ENCODE measurements at places on chromosomes 12 and 14. TPM values are rescaled to one million over a fixed set of nuclear protein-coding genes. Genes with fewer than 3 reads are reported as not detected.
A peak's percentile ranks its signal among the peaks of the same experiment; 100 is the strongest.

- H3K27ac ChIP-seq, result peak overlapping the region; percentile 69
- peaks cover 20% of the 10 kb centered on the region for H3K36me3 ChIP-seq
- no peaks in the 10 kb centered on the region for H3K27me3 ChIP-seq
- H3K4me3 ChIP-seq, result peak overlapping the region; percentile 79
- peaks cover 26% of the 10 kb centered on the region for H3K4me1 ChIP-seq
- DNase-seq, result peak; percentile 92
Observed at GRCh38 chr14:52949711-52950409, 990 bp downstream of the FERMT2 start.

DNA sequence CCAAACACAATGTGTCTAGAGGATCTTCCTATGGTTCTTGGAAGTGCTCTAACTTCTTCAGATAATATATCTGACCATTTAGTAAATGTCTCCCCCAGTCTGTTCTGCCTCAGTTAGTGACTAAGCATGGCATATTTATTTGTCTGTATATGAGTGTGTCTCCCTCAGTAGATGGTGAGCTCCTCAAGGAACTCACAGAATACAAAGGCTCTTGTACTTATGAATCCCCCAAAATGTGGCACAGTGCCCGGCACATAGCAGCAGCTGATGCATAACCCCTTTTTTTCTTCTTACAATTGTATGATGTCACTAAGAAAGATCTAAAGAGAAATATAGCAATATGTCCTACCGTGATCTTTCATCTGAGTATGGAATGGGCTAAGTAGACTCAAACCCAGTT, 264.7 kb upstream of the PRICKLE1 start:
- DNase-seq, result no peak
- H3K27me3 ChIP-seq, result no peaks in the 10 kb centered on the region
- no peaks in the 10 kb centered on the region for H3K36me3 ChIP-seq
- no peak overlapping the region for H3K27ac ChIP-seq
- H3K4me3 ChIP-seq, result no peak overlapping the region

GRCh38 chr14:92590176-92590575, 76.6 kb downstream of the RIN3 start:
- no peaks in the 10 kb centered on the region for H3K36me3 ChIP-seq
- H3K4me3 ChIP-seq, result no peak overlapping the region
- H3K27ac ChIP-seq, result no peak overlapping the region
- peaks cover 19% of the 10 kb centered on the region for H3K4me1 ChIP-seq
- no peaks in the 10 kb centered on the region for H3K27me3 ChIP-seq

DNA sequence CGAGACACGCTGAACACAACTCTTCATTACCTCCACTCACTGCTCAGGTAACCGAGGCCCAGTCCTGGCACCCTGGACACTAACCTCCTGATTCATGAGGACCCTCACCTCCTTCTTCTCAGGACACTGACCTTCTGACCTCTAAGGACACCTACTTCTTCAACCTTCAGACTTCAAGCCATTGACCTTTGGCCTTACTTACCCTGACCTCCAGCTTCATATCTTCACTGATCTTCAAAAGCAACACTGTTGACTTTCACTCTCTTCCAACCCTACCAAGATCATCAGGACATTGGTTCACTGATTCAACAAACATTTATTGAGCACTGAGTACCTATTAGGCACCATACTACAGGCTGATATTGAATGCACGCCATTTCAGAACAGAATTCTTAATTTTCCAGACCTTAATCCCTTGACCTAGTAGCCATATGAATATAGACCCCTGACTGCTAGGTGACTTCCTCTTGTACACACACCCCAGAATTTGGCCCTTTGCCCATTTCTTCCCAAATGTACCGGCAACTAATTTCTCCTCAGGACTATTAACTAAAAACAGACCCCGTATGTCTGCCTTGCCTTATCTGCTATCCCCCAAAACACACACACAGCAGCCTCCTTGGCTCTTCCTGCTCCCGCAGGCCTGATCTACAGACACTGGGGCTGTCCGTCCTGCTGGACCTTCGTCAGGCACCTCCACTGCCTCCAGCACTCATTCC, 5.8 kb downstream of the ARHGEF40 start:
- H3K4me1 ChIP-seq, result peaks cover 20% of the 10 kb centered on the region
- H3K36me3 ChIP-seq, result peaks cover 73% of the 10 kb centered on the region
- H3K27me3 ChIP-seq, result no peaks in the 10 kb centered on the region
- no peak overlapping the region for H3K4me3 ChIP-seq

DNA sequence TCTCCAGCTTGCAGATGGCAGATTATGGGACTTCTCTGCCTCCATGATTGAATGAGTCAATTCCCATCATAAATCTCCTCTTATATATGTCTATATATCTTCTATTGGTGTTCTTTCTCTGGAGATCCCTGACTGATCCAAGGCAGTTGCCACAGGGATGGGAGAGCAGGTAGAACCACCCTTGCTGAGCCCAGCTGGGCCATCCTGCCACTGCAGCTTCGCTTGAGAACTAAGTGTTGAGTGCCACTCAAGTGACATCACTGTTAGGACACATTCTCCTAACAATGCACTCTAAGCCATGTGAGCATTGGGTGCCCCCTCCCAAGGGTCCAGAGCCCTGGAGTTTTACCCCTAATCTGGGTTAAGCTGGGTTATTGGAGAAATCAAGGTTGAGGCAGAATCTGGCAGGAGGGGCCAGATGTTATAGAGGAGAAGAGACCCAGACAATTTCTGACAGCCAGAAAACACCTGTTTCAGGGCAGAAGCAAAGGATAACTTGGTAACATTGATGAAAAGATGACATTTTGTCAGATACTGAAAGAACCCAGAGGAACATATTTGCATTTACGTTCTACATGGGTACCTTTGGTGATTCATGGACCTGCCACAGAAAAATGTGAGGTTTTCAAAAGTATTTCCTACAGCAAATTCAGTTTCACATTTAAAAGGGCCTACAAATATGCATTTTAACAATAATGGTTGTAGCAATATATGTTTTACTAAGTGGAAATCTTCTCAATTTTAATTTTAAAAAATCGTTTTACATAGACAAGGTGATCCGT, 57.2 kb upstream of the MAX start:
- no peak overlapping the region for H3K4me3 ChIP-seq
- no peak for DNase-seq
- H3K27ac ChIP-seq, result no peak overlapping the region
- H3K36me3 ChIP-seq, result no peaks in the 10 kb centered on the region
- peaks cover 13% of the 10 kb centered on the region for H3K4me1 ChIP-seq

GRCh38 chr14:82159624-82160023, 626.0 kb upstream of the SEL1L start:
- DNase-seq, result no peak
- no peaks in the 10 kb centered on the region for H3K36me3 ChIP-seq
- no peak overlapping the region for H3K27ac ChIP-seq
- no peaks in the 10 kb centered on the region for H3K4me1 ChIP-seq
- no peaks in the 10 kb centered on the region for H3K27me3 ChIP-seq

GRCh38 chr12:110637869-110638441, 24.0 kb downstream of the TCTN1 start:
- no peak overlapping the region for H3K27ac ChIP-seq
- no peaks in the 10 kb centered on the region for H3K36me3 ChIP-seq
- H3K4me1 ChIP-seq, result peaks cover 19% of the 10 kb centered on the region

GRCh38 chr14:34853041-34853440, 22.1 kb downstream of the BAZ1A start:
- peaks cover 5% of the 10 kb centered on the region for H3K36me3 ChIP-seq
- DNase-seq, result no peak
- H3K27ac ChIP-seq, result no peak overlapping the region
- H3K4me1 ChIP-seq, result peaks cover 8% of the 10 kb centered on the region

DNA sequence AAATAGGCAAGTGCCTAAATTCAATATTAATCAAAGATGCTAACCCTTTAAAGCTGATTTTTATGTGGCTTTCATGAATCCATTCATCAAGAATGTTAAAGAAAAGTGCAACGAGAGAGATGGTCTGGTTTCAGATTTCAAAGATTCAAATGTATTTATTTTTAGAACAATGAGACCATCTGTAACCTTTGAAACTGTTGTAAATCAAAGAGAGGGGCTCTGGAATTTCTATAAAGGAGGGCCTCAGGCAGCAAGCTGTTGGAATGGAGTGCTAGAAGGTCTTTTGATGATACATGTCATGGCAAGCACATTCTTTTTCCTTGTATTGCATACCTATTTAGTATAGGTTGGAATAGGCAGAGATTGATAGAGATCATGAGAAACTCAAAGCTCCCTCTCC, 433.0 kb downstream of the LRIG3 start:
- no peak for DNase-seq
- peaks cover 43% of the 10 kb centered on the region for H3K4me1 ChIP-seq
- no peaks in the 10 kb centered on the region for H3K27me3 ChIP-seq
- H3K27ac ChIP-seq, result peak overlapping the region; percentile 88
- no peak overlapping the region for H3K4me3 ChIP-seq

GRCh38 chr12:105931762-105932570, 206.8 kb downstream of the NUAK1 start:
- no peaks in the 10 kb centered on the region for H3K36me3 ChIP-seq
- H3K4me3 ChIP-seq, result no peak overlapping the region
- H3K27me3 ChIP-seq, result no peaks in the 10 kb centered on the region

DNA sequence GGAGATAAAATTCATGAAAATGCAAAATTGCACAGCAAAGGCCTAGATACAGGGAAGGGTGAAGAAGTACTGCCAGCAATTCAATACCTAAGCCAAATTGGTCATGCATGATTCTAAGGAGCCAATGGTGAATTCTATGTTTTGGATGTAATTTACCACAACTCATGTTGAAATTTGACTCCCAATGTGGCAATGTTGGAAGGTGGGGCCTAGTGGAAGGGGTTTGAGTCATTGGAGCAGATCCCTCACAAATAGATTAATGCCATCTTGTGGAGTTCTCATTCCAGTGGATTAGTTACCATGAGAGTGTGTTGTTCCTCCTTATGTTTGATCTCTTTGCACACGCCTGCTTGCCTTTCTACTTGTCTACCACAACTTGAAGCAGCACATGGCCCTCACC, 194.0 kb upstream of the ALG10 start:
- no peak for DNase-seq
- no peak overlapping the region for H3K4me3 ChIP-seq
- no peak overlapping the region for H3K27ac ChIP-seq
- no peaks in the 10 kb centered on the region for H3K4me1 ChIP-seq

DNA sequence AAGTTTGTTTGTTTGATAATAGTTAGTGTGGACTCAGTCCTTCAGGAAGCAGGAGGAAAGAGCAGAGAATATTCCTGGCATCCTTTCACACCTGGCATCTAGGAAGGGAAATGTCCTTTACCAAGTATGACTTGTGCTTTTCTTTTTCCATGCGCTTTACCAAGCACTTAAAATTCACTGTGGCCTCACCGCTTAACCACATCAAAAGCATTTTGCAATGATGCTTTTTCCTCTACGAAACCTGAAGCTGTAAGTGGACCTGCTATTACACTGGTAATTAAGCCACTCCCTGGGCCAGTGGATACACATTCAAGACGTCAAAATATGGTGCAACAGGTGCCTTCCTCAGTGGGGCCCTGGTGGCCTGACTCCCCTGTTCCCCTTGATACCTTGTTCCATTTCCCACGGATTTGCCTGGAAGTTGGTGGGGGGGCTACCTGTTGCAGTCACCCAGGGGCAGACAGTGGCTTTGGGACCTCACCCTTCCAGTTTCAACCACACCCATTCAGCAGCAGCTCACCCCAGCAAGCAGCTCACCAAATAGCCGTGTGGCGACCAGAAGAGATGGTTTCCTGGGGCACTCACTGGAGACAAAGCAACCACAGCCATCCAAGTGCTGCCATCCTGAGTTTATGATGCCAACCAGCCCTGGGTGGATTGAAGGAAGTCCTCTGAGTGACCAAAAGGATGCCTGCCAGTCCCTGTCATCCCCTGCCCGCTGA, 14.2 kb upstream of the FZD10 start:
- H3K36me3 ChIP-seq, result no peaks in the 10 kb centered on the region
- H3K4me3 ChIP-seq, result no peak overlapping the region
- DNase-seq, result peak; percentile 79
- H3K4me1 ChIP-seq, result no peaks in the 10 kb centered on the region

GRCh38 chr14:77872983-77873382, 73.1 kb downstream of the ADCK1 start:
- H3K27ac ChIP-seq, result no peak overlapping the region
- no peak for DNase-seq
- H3K36me3 ChIP-seq, result no peaks in the 10 kb centered on the region
- H3K4me3 ChIP-seq, result no peak overlapping the region
- H3K4me1 ChIP-seq, result no peaks in the 10 kb centered on the region
- H3K27me3 ChIP-seq, result no peaks in the 10 kb centered on the region

DNA sequence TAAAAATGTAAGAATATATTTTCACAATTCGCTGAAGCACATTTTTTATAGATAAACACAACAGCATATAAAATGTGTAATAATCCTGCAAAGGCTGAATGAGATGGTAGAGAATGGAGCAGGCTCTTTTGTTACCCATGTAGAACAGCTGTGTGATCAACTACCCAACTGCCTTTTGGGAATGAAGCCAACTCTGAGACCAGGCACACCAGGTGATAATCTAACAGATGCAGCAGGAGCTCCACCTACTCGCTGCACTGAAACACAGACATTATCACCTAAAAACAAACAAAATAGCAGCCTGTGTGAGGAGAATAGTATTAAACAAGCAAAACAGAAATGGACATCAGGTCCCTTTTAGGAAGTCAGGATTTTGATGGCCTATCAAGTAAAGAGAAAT, 183.3 kb downstream of the CCDC59 start:
- no peak for DNase-seq
- H3K4me3 ChIP-seq, result no peak overlapping the region
- no peaks in the 10 kb centered on the region for H3K36me3 ChIP-seq
- H3K4me1 ChIP-seq, result no peaks in the 10 kb centered on the region

DNA sequence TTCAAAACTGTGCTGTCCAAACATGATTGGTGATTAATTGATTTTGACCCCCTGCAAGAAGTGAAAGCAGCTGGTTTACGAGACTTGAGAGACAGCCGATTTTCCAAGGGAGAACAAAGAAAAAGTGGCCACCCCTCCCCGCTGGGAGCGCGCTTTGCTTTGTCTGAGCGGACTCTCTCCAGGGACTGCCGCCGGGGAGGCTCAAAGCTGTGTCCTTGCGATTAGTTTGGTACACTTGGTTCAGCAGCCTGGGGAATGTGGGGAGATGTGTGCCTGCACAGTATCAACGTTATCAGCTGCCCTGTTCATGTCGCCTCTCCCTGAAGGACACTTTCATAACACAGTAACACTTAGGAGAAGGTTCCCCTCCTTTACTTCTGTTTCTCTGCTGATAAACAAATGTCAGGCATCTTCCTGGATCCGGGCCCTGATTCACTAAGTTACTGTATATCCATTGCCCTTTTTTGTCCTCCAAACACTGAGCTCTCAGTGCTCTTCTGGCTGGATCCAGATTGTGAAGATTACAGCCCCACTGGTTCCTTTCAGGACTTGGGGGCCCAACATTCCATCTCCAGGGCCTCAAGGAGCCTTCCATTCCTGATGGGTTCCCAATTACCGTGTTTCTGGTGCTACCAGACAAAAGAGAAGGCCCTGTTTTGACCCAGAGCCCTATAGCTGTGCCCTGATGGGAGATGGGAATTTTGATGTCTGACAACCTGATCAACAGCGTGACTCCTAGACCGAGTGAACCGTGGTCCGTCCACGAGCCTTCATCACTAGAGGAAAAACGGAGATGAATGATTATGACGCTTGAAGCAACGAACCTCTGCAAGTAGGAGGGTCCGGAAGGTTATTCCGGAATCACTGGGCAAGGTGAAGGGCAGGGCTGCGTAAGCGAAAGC, 31.7 kb upstream of the TUBA1C start:
- DNase-seq, result no peak
- no peak overlapping the region for H3K27ac ChIP-seq
- H3K36me3 ChIP-seq, result no peaks in the 10 kb centered on the region
- H3K4me1 ChIP-seq, result peaks cover 6% of the 10 kb centered on the region

KRT3 gene
- total RNA-seq, result not detected

RASSF8 gene
- total RNA-seq, result 97.4 TPM

CLEC7A gene
- total RNA-seq, result under 0.01 TPM

LRTM2 gene
- not detected for total RNA-seq

MIP gene
- not detected for total RNA-seq

VSX2 gene
- not detected for total RNA-seq

A2ML1 gene
- total RNA-seq, result under 0.01 TPM

ALX1 gene
- total RNA-seq, result not detected

MBIP gene
- total RNA-seq, result 20.9 TPM

DYRK4 gene
- 30.4 TPM for total RNA-seq

GPR162 gene
- 1.4 TPM for total RNA-seq

TMEM233 gene
- total RNA-seq, result under 0.01 TPM
